ENCODE measurements at places on chromosomes 2 and 18.

DNA sequence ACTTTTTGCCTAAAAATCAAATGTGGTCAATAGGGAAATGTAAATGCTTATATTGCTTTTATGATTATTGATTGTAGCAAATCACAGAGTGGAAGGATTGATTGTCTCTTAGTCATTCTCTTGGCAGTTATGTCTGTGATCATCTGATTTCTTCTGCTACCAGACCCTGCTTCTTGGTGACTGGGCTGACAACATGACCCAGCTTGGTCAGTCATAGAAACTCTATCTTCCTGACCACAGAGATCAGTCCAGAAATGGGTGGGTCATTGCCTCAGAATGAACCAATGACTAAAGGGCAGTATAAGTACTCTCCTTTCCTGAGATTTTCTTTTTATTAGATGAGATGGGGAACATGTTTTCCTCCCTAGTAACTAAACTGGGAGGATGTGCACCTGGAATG, 87.6 kb downstream of the MAIP1 start:
- DNase-seq: peak; percentile 1

DNA sequence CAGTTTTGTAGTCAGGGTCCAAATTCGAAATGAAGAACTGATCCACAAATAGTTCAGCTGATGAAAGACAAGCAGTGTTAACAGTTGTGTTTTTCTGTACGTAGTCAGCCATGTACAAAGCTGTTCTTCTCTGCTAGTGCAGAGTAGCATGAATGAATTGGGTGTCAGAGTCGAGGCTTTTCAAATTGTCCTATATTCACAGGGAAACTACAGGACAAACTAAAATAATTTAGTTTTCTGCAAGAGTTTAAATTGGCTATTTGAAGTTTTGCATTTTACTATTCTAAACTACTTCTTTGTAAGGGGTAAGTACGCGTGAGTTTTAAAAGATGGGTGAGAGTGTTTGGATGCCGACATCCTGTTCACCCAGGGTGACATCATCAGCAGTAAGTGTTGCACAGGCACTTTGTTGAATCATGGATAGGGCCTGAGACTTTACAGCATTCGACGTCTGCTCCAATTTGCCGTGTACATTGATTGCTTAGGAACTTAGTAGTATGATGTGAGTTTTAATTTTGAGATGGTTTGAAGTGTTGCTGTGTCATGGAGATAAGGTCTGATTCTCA, 147.2 kb upstream of the NFATC1 start:
- peak; percentile 2 for DNase-seq

DNA sequence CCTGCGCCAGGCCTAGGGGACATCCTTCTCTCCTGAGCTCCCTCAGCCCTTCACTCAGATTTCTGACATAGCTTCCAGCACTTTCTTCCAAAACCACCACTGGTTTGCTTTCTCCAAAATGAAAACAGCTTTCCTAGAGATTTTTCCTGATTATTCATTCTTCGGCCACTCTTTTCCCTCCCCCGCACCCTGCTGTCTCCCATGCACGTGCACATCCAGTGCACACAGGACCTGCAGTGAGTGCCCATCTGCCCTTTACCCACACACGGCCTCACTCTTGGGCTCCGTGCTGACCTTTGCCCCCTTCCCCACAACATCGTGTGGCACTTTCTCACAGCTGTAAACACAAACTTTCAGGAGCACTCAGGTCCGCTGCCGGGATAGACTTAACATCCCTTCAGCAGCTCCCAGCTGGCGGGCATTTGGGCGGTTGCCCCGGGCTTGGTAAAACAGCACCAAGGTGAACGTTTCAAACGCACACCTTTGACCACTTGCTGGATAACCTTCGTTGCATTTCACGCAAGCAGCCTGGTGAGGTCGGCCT, 25.8 kb downstream of the KIF1A start:
- DNase-seq: no peak

DNA sequence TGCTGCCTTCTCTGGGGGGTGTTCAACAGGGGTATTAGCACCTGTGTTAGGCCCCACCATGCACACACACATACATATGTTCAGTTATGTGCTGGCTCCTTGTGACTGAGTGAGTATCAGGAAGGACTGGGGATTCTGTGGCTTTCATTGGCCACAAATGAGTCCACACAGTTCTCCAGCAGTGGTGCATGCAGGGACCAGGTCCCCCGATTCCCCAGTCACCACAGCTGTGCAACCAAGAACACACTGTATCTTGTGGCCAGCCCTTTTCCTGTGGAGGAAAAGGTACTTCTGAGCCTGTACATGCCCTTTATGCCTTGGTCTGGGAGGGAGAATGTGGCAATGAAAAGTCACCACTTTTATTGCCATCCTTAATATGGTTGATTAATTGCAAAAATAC, 74.9 kb upstream of the KLF7 start:
- no peak for DNase-seq

- DNase-seq: no peak
Observed at GRCh38 chr18:8803957-8804356, 98.6 kb downstream of the MTCL1 start.

All from inflammatory macrophage treated with lipopolysaccharide for 4 hours (primary cell).